Fibroblast of the aortic adventitia (primary cell): ENCODE measurements at places on chromosomes 13 and 19. TPM values are rescaled to one million over a fixed set of nuclear protein-coding genes. Genes with fewer than 3 reads are reported as not detected.

RFPL4A gene
- not detected in 2 replicates for total RNA-seq

DNA sequence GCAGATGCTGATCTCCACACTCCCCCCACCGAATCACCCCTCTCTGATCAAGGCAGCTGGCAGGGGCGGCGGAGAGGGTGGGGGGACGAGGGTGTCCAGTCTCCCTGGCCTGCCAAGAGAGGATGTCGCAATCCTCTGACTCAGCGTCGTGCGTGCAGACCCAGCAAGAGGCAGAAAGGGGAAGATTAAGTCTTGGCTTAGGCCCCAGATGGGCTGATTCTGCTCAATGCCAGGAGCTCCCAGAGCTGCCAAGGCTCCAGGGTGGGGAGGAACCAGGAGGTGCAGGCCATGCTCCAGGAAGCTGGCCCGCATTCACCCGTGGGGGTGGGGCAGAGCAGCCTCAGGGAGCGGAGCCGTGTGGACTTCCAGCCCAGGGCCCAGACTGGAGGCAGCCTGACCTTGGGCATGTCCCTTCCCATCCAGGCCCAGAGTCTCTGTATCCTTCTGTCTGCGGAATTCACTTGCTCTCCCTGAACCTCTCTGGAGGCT lies 6.6 kb upstream of the BCL3 start:
- DNase-seq: peak; percentile 100

DNA sequence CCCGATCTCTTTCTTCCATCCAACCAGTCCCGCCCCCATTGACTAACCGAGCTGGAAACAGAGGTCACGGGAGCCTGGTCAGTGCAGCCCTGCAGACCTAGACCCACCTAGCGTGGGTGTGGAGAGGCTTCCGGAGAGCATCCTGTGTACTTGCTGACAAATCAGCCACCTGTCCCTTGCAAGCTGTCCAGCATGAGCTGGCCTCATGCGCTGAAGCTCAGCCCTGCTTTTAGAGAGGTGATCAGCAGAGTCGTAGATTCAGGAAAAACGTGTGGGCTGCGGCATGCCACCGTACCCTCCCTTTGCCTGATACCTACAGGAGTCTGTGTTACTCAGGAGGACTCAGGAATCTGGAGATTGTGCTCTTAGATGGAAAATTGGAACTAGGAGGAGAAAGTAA lies 80.3 kb upstream of the UQCRFS1 start:
- DNase-seq: no peak

DNA sequence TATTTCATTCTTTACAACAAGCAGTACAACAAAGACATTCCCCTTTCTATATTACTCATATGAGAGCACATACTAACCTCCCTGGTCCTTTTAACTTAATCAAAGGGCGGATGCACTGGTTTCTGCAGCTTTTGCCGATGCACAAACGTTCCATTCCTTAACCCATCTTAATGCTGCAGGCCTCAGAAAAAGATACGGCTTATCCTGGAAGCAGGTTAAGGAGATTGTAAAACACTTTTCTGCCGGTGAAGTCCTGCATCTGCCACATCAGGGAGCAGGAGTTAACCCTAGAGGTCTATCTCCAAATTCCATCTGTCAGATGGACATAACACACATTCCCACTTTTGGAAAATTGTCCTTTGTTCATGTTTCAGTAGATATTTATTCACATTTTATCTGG lies 11.5 kb upstream of the ZNF814 start:
- DNase-seq: no peak

- DNase-seq: peak; percentile 57
These were observed 95.3 kb downstream of the KL start for GRCh38 chr13:33111414-33112110.

DNA sequence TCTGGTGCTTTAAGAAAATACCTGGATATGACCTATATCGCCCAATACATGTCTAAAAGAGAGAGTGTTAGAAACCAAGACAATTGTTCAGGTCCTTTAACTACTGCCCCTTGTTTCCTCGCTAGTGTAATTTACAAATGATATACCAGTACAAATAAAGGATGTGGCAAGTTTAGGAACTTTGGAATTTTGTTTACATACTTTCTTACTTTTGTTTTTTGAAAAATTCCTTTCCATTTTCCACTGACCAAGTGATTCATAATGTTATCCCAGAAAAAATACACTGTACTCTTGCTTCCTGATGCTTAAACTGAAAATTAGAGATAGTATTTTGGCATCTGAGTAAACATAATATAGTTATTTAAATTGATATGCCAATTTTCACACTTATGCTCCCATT lies 96.8 kb upstream of the CSNK1A1L start:
- DNase-seq: no peak

DNA sequence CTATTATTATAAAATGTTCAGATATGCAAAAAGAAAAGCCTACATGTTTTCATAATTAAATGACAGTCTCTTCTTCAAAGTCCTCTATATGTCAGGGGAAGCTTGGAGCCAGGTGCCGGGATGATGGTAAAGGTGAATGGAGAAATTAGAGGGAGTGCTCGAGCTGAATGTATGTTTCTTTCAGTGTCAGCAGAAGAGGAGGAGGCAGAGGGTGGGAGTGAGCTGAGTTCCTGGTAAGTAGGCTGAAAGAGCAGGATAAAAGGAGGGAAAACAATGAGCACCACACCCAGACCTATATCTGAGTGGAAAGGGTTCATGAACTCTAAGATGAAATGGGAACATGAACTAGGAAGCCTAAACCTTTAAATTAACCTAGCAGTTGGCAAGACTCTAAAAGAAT lies 307.6 kb upstream of the NBEA start:
- no peak for DNase-seq
